ENCODE measurements at places on chromosomes 13 and 19.
A peak's percentile ranks its signal among the peaks of the same experiment; 100 is the strongest.

GRCh38 chr13:50711996-50712395, 131.5 kb downstream of the DLEU7 start:
- no peaks in the 10 kb centered on the region for H3K36me3 ChIP-seq
- peaks cover 18% of the 10 kb centered on the region for H3K4me1 ChIP-seq
- no peak for DNase-seq
- no peak overlapping the region for H3K4me3 ChIP-seq
- H3K27me3 ChIP-seq, result no peaks in the 10 kb centered on the region

DNA sequence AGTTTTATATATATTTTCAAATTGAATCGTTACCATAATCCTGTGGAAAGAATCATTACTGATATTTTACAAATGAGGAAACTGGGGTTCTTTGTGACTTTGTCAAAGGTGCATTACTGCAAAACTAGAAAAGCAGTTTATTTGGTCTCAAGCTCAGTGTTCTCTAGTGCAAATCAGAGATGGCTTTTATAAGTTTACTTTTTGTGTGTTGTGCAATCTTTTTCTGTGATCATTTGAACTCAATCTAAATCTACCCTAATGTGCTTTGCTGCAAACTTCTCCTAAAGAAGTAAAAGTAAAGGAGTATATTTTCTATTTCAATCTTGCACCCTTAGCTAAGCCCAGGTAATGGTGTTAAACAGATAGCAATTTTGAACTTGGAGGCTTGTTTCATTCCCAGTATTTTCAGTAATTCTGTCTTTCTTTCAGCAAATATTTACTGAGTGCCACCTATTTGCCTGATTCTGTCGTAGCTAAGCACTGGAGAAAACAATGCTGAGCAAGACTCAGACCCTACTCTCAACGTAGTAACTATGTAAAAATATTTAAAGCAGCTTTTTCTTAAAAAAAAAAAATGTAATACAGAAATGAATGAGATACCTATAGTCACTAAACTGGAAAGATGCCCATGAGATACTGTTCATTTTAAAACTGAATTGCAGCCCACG, 124.0 kb downstream of the TDRD3 start:
- no peak overlapping the region for H3K4me3 ChIP-seq
- no peak for DNase-seq
- no peaks in the 10 kb centered on the region for H3K27me3 ChIP-seq
- H3K4me1 ChIP-seq, result no peaks in the 10 kb centered on the region
- no peak overlapping the region for H3K27ac ChIP-seq

GRCh38 chr13:111594606-111595005, 274.2 kb downstream of the TEX29 start:
- H3K4me3 ChIP-seq, result no peak overlapping the region
- H3K4me1 ChIP-seq, result no peaks in the 10 kb centered on the region
- no peaks in the 10 kb centered on the region for H3K36me3 ChIP-seq
- peaks cover 4% of the 10 kb centered on the region for H3K27me3 ChIP-seq
- no peak overlapping the region for H3K27ac ChIP-seq

DNA sequence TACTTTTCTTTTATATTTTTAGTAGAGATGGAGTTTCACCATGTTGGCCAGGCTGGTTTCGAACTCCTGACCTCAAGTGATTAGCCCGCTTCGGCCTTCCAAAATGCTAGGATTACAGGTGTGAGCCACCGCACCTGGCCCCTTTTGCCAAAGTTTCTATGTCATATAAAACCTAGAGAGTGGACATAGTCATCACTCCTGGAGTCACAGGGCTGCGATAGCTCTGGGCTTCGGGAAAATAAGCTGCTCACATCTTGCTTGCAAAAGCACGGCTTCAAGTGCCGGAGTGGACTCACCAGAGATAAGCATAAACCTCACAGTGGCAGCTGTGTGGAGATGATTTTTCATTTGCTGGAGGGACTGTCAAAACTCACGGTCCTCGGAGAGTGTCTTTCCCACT, 171.2 kb downstream of the TEX29 start:
- H3K4me1 ChIP-seq, result no peaks in the 10 kb centered on the region
- no peak overlapping the region for H3K27ac ChIP-seq
- H3K27me3 ChIP-seq, result no peaks in the 10 kb centered on the region
- no peak for DNase-seq
- no peaks in the 10 kb centered on the region for H3K36me3 ChIP-seq

DNA sequence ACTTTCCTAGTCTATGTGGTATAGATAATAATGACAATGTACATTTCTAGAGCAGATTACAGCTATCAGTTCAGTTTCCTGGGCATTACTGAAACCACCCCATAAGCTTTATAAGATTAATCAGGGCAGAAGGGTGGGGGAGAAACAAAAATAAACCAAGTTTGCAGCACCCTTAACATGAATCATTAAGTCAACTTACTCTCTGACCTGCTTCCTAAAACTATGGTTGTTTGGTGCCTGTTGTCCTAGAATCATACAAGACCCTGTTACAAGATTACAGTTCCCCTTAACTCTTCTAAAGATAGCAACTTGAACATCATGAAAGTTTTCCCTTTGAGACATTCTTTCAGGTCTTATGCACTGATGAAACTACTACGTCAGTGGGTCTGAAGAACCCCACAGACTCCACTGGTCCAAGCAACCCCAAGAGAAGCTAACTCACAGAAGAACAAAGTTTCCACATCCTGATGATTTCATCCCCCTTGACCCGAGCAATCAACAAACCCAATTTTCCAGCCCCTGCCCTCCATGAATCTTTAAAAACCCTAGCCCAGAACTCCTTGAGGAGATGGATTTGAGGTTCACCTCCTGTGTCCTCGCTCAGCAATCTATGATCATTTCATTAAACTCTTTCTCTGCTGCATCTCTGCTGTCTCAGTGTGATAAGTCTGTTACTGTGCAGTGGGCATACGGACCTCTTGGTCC, 336.5 kb downstream of the FOXO1 start:
- H3K27me3 ChIP-seq, result no peaks in the 10 kb centered on the region
- H3K4me3 ChIP-seq, result no peak overlapping the region
- no peaks in the 10 kb centered on the region for H3K36me3 ChIP-seq

DNA sequence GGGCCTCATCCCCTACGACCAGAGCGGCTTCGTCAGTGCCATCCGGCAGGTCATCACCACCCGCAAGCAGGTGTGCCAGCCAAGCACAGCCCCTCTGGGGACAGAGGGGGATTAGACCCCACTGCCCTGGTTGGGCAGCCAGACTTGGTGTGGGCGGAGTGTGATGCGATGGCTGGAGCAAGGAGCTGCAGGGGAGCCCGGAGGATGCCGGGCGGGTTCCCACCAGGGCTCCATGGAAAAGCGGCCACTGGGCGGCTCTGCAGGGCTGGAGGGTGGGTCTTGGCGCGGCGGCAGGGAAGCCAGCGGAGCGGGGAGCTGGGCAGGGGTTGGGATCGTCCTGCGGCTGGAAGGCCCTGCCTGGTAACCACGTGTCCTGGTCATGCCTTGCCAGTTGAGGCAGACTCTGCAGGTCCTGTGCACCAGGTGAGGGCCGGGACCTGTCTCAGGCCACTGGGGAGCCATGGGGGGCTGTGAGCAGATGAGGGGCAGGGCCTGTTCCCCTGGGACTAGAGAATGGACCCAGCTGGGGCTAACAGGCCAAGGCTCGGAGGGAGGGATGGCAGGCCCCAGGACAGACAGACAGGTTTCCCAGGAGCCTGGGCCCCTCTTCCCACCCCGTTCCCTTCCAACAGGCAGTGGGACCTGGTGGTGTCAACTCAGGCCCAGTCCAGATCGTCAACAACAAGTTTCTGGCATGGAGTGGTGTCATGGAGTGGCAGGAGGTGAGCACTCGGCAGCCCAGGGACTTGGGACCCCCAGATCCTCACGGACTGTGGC, 6.3 kb downstream of the PTOV1 start:
- H3K36me3 ChIP-seq, result peaks cover 70% of the 10 kb centered on the region
- H3K27me3 ChIP-seq, result no peaks in the 10 kb centered on the region

GRCh38 chr13:109096101-109096500, 466.7 kb downstream of the MYO16 start:
- no peak overlapping the region for H3K27ac ChIP-seq
- no peaks in the 10 kb centered on the region for H3K4me1 ChIP-seq
- no peak for DNase-seq

DNA sequence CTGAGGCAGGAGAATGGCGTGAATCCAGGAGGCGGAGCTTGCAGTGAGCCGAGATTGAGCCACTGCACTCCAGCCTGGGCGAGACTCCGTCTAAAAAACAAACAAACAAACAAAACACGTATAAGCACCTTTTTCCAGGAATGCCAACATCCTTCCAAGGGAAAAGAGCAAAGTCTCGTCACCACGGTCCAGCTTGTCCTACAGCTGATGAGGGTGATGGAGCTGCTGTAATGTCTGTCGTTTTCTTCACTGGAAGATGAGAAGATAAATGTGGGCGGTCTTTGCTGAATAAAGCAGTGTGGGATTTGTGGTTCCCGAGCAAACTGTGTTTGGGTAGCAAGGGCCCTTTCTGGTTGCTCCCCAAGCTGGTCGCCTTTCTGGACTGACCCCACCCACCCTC, 166.6 kb downstream of the PTPRS start:
- no peaks in the 10 kb centered on the region for H3K4me1 ChIP-seq
- no peak overlapping the region for H3K27ac ChIP-seq
- H3K36me3 ChIP-seq, result no peaks in the 10 kb centered on the region

DNA sequence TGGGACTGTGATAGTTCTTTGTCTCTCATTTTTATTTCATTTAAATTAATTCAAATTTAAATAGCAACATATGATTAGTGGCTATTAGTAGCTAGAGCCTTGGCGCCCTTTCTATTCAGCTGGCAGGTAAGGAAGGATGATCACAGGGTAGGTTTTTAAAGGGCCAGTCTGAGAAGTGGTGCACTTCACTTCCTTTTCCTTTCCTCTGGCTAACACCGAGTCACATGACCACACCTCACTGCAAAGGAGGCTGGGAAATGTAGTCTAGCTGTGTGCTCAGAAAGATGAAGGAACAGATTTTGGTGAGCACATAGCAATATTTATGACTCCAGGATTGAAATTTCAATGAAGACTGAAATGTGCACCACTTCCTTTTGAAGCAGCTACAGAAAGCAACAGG, 128.7 kb downstream of the TSHZ3 start:
- DNase-seq, result peak; percentile 5
- no peak overlapping the region for H3K4me3 ChIP-seq
- H3K27me3 ChIP-seq, result no peaks in the 10 kb centered on the region
- no peak overlapping the region for H3K27ac ChIP-seq
- H3K4me1 ChIP-seq, result no peaks in the 10 kb centered on the region

DNA sequence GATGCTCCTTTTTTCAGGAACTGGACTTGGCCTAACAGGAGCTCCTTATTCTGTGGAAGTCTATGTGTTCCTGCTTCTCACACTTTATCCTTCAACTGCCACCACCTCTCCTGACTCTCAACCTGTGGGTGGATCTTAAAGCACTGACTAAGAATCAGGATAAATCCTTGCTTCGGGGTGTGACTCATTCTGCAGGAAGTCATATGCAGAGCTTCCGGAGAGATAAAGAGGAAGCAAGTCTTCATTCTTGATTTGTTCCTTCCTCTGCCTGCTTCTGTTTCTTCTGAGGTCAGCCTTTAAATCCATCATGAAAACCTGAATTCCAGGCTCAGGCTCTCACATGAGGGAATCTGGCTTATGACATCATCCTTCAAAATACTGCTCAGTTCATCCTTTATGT, 137.1 kb upstream of the ATXN8OS start:
- H3K4me1 ChIP-seq, result no peaks in the 10 kb centered on the region
- no peaks in the 10 kb centered on the region for H3K36me3 ChIP-seq
- H3K27me3 ChIP-seq, result no peaks in the 10 kb centered on the region
- no peak overlapping the region for H3K27ac ChIP-seq
- no peak for DNase-seq

DNA sequence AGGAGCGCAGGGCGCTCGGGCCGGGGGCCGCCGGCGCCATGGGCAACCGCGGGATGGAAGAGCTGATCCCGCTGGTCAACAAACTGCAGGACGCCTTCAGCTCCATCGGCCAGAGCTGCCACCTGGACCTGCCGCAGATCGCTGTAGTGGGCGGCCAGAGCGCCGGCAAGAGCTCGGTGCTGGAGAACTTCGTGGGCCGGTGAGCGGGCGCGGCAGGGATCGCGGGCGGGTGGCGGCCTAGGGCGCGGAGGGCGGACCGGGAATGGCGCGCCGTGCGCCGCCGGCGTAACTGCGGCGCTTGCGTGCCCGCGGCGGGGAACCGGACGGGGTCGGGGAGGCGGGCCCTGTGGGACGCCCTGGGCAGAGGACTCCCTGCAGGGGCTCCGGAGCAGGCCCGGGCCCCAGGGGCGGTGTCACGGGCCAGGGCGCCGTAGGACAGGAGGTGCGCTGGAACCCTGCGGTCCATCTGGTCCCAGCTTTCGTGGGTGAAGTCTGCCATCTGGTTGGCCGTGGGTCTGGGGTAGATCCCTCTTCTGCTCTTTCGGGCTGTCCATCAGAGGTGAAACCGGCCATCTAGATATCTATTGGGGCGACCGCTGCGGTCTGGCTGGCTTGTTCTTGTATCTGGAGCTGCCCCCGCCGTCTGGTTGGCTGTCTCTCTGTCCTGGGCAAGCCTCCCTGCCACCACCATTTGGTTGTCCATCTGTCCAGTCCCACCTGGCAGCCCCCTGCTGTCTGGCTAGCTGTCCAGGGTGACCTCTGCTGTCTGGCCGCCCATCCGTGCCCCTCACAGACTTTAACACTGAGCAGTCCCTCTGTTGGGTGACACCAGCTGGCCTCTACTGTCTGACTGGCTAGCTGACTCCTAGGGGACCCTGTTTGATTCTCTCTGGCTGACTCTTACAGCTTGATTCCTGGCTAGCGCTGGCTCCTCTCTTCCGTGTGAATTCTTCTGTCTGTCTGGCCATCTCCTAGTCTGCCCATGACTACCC, 622 bp downstream of the DNM2 start:
- H3K27ac ChIP-seq, result peak overlapping the region; percentile 73
- H3K36me3 ChIP-seq, result no peaks in the 10 kb centered on the region
- peak; percentile 60 for DNase-seq
- H3K4me1 ChIP-seq, result peaks cover 41% of the 10 kb centered on the region
- no peaks in the 10 kb centered on the region for H3K27me3 ChIP-seq
- H3K4me3 ChIP-seq, result peak overlapping the region; percentile 99

GRCh38 chr13:79108914-79109643, 297.0 kb downstream of the RBM26 start:
- DNase-seq, result no peak
- H3K27me3 ChIP-seq, result no peaks in the 10 kb centered on the region
- H3K4me1 ChIP-seq, result no peaks in the 10 kb centered on the region
- H3K4me3 ChIP-seq, result no peak overlapping the region
- no peaks in the 10 kb centered on the region for H3K36me3 ChIP-seq
